ENCODE measurements at places on chromosomes 6 and 20.
A peak's percentile ranks its signal among the peaks of the same experiment; 100 is the strongest.

DNA sequence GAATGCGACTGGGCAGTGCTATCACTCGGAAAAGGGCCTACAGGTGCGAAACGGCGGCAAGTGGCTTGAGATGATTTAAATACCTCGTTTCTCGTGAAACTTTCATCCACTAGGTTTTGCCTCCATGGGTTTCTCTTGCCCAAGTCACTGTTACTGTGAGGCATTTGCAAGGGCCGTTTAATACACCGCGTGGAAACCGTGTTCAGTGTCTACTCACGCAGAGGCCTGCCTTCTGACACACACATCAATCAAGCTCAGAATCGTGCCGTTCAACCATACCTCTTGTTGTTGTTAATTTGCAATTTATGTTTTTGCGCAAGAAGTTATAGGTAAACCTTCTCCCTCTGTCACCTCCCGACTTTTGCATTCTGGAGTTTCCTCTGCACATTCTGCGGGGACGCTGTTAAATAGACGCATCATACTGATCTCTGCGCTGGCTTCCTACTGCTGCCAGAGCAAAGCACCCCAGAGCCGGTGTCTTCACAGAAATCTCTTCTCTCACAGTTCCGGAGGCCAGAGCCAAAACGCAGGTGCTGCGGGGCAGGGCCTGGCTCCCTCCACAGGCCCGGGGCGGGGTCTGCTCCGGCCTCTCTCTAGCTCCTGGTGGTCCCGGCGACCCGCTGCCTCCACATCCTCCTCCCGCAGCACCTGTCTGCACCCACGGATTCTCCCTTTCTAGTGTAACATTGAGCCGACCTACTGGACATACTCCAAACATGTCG is 251.4 kb downstream of the SMOC2 start:
- no peak for DNase-seq

DNA sequence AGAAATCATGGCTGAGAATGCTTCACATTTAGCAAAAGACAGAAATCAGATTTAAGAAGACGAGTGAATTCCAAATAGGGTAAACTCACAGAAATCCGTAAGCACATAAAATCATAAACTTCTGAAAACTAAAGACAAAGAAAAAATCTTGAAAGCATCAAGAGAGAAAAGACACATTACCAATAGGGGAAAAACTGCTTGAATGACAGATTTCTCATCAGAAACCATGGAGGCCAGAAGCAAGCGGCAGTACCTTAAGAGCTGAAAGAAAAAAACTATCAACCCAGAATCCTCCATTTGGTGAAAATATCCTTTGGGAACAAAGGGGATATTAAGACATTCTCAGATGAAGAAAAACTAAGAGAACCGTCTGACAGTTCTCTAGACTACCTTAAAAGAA is 66.6 kb upstream of the EMILIN3 start:
- no peak for DNase-seq

- DNase-seq, result no peak
Measured at GRCh38 chr6:21597801-21598673, 4.5 kb downstream of the SOX4 start.

- DNase-seq, result no peak
Measured at GRCh38 chr20:8855315-8855714, 213.6 kb upstream of the PLCB4 start.

DNA sequence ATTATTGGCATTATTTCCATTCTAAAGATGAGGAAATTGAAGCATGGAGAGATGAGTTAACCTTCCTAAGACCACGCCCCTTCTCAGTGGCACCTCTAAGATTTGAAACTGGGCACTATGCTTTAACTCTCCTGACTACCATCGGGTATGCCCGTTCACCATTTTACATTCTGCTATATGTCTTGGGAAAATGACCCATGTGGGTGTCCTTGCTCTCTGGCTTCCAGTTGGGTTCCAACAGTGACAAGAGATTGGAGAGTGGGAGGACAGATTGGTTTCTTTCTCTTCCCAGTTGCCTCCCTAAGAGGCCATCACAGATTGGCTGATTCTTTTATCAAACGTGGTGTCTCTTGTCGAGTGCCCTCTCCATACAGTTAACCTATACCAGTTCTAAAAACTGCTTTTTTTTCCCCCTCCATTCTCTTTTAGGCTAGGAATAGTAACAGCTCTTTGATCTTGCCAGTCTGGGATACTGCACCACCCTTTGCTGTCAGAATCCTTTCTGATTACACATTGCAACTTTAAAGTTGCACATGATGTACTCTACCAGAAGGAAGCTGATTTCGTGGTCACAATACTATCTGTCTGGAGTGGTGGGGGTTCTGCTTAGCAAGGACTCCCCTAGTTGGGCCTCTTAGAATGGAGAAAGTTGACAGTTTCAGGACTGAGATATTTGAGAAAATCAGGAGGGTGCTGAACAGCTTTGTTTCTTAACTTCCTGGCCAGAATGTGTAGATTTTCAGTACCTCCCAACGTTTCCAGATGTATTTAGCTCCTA is 88.0 kb upstream of the ELOVL5 start:
- no peak for DNase-seq

- DNase-seq, result no peak
Measured at GRCh38 chr6:43097098-43097489, 21.0 kb downstream of the PTK7 start.

DNA sequence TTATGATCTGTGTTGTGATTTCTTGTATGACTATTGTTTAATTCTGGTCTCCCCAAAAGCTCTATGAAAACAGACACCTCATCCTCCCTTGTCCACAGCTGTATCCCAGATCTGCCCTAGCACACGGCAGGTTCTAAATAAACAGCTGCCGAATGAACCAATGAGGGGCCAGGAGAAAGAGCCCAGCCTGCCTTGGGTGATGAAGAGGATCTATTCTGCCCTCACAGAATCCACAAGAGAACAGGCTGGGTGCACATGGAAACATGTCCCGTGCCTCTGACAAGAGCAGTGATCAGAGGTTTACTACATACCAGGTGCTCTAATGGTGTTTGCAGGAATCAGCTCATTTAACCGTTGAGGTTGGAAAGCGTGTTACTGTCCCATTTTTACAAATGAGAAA is 15.6 kb upstream of the TLDC2 start:
- no peak for DNase-seq

- no peak for DNase-seq
Measured at GRCh38 chr6:21423106-21423854, 170.3 kb upstream of the SOX4 start.

- DNase-seq, result no peak
Measured at GRCh38 chr20:46823271-46823751, 71.3 kb upstream of the EYA2 start.

GRCh38 chr6:44162876-44163625 is 4.4 kb downstream of the CAPN11 start:
- DNase-seq, result no peak

GRCh38 chr6:34592208-34592952 is 36.3 kb upstream of the SPDEF start:
- DNase-seq, result no peak

GRCh38 chr6:139291813-139292619 is at the start of gene TXLNB:
TSS of gene TXLNB (minus strand) at chr6:139291998. CDS start at chr6:139288899, 3,099 bp downstream.
- DNase-seq, result peak; percentile 62

- DNase-seq, result no peak
Measured at GRCh38 chr6:74479420-74479819, 726.4 kb downstream of the COL12A1 start.

DNA sequence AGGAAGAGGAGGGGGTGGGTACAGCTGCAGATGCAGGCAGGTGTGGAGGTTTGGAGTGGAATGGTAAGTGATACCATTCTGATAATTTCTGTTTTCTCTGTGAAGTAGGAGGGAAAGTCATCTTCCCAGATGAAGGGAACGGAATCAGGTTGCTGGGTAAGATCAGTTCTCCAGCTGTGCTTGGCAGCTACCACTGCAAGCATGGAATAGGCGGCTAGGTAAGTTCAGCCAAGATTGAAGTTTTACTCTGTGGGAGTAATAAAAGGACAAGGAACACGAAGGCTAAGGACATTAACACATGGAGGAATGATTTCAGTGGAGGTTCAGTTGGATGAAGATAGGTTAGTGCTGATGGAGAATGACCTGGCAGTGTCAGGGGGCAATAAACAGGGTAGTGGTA is 128.3 kb downstream of the CARMIL1 start:
- no peak for DNase-seq

DNA sequence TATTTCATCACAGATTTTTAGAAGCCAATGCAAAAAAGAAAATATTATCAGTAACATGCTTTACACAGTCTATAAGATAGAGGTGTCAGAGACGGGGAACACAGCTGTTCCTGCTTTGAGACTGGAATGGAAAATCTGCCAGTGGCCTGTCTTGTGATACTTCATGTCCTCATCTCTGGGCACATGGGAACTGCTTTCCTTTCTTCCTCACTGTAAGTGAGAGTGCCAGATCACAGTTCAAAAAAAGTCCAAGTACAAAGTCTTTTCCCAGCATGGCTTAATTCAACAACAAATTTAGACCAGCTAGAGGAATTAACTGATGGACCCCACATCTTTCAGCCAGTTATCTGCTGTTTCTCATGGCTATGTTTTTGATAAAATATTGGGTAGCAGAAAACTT is 490.4 kb downstream of the CDKAL1 start:
- no peak for DNase-seq

DNA sequence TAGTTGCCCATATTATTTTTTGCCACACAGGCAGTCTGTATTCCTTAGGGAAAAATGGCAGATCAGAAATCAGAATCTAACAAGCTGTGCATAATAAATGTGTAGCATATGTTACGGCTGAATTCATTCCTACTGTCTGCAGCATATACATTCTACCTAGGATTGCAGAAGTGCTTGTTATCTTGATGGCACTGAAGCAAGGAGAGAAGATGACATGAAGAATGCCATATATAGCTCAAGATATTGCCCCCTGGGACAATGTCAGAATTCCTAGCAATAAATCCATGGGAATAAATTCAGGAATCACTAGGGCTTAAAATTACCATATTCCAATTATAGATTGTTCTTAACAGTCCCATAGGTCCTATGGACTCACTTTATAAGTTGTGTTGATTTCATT is 293.0 kb upstream of the CNR1 start:
- DNase-seq, result no peak

DNA sequence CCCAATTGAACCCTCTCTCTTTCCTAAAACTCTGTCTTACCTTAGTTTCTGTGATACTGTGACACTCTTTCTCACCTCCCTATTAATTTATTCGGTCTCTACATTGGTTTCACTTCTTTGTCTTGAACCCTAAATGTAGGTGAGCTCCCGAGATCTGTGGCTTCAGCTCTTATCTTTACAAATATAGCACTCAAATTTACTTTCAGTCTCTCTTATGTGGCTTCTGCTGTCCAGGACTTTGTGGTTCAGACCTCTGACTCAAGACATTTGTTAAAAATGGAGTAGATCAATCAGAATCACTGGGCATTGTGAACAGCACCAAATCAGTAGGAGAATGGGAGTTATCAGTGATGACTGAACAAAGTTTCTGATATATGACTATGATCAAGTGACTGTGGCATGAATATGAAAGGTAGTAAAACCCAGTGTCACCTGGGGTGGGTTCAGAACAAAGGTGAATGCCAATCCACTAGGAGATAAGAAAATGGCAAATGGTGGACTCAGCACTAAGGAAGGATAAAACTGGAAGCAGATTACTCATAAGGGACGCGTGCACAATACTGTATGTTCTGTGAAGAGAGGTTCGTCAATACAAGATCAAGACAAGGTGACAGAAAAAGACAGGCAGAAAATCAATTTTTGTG is 27.2 kb downstream of the IL17F start:
- no peak for DNase-seq

GRCh38 chr20:61982951-61983315 is 82.7 kb downstream of the TAF4 start:
- DNase-seq, result no peak

DNA sequence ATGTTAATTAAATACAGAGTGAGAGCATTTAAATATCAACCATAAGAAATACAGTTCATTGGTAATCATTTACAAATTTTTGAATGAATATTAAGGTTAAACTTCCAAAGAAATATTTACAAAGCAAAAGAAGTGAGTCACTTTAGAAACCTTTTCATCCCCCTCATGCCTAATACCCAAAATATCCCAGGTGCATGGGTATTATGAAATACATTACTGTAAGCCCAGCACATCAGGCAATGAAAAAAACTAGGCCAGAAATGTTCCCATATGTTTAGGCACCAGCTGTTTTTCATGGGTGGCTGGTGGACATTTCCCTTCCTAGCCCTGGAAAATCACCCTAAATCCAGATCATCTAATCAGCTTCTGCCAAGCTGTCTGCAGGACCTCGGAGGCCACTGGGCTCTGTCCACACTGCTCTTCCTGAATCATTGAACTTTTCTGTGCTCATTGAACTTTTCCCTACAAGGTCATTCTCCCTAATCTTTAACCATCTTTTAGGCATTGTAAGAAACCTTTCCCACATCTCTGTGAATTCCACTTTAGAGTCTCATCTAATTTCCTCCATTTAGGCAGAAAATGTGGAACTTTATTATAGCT is 145.3 kb upstream of the STXBP5 start:
- no peak for DNase-seq

- no peak for DNase-seq
Measured at GRCh38 chr6:133899556-133899955, 10.6 kb downstream of the TCF21 start.

DNA sequence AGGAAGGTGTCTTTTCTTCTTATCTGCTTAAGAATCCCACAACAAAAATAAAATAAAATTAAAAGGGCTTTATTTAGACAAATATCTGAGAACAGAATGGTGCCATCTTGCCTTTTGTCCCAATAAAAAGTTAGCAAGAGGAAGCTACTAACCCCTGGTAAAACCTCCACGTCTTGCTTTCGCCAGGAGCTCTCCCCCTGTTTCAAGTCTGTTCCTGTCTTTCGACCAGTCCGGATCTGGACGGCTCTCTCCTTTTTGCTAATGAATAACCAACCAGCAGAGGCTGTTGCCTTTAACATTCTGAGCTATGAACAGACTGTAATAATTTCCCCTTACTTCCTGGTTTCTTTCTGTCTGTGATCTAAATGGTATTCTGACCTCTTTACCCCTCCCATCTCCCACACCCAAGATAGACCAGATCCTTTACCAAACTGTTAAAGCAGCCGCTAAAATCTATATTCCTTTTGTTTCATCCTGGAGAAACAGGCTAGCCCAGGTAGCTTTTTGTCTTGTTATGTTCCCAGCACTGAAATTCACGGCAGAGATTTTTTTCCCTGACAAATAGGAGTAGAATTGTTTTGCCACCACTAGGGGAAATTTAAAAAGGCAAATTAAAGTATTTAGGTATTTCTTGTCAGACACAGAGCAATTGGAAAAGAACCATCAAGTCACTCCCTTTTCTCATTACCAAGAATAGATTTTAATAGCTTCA is at the start of gene FRK:
Gene FRK, minus strand, starts transcription at position 320 of the 712 bp plus-strand sequence. CDS start 580 bp downstream, outside the sequence.
- no peak for DNase-seq

GRCh38 chr6:134056046-134056445 is 3.6 kb upstream of the SLC2A12 start:
- no peak for DNase-seq

DNA sequence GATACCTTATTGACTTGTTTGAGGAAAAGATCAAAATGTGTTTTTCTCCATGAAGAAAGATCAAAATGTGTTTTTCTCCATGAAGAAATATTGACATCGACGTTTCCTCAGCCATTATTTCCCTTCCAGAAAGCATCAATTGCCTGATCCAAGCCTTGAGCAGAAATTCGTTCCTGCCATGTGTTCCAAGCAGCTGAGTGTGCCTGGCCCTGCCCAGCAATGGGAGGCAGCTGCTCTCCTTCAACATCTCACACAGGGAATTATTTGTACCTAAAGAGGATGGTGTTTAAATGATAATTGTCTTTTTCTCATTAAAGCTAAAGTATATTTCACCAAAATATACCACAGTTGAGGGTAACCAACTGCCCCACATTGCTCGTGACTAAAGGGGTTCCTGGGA is 7.8 kb upstream of the DUSP22 start:
- no peak for DNase-seq

GRCh38 chr6:89489078-89489477 is 56.1 kb downstream of the ANKRD6 start:
- DNase-seq, result no peak

- no peak for DNase-seq
Measured at GRCh38 chr20:45945678-45946148, 11.2 kb downstream of the PCIF1 start.

All from stimulated activated CD4-positive, alpha-beta T cell treated with anti-CD3 and anti-CD28 coated beads, Interleukin-15, amount 100 ng/mL, for 1 hour (primary cell).